Activated CD4-positive, alpha-beta T cell treated with anti-CD3 and anti-CD28 coated beads for 24 hours (primary cell): ENCODE measurements at places on chromosomes 11 and 22.
A peak's percentile ranks its signal among the peaks of the same experiment; 100 is the strongest.

- no peak for DNase-seq
Measured at GRCh38 chr11:132022733-132023478, 652.5 kb downstream of the NTM start.

DNA sequence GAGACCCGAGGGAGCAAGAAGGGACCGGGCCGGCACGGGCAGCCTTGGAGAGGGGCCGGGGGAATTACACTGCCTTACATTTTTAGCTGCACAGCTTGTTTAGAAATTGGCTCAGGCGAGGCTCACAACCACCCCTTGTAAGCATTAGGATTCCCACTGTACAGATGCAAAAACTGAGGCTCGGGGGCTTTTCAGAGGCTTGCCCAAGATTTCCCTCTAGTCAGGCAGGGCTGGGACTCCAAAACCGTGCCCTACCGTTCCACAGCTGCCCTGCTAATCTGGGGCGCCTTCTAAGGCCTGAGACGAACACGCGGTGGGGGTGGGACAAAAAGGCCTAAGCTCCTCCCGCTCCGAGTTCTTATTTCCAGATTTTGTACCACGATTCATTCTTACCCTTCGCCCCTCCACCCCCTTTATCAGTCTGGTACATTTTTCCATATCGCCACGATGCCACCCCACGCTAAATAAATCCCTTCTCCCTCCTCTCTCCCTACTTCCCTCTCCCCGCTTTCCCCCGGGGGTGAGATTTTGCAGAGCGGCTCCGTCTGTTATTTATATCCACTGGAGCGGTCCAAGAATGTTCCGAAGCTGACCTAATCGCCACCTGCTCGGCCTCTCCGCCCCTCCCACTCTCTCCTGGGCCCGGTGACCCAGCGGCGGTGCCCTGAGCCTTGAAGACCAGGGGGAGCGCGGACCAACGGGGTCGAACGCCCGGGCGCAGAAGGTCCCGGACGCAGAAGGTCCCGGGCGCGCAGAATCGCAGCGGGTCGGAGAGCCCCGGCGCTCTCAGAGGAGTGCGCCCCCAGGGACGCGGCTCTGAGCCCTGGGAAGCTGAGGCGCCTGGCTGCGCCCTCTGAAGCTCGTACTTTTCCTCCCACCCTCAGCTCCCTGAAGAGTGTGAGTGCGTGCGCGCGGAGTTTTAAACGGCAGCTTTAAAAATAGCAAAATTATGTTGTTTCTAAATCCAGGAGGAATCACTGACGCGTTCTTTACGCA, 764 bp upstream of the PACSIN3 start:
- DNase-seq, result peak; percentile 47

DNA sequence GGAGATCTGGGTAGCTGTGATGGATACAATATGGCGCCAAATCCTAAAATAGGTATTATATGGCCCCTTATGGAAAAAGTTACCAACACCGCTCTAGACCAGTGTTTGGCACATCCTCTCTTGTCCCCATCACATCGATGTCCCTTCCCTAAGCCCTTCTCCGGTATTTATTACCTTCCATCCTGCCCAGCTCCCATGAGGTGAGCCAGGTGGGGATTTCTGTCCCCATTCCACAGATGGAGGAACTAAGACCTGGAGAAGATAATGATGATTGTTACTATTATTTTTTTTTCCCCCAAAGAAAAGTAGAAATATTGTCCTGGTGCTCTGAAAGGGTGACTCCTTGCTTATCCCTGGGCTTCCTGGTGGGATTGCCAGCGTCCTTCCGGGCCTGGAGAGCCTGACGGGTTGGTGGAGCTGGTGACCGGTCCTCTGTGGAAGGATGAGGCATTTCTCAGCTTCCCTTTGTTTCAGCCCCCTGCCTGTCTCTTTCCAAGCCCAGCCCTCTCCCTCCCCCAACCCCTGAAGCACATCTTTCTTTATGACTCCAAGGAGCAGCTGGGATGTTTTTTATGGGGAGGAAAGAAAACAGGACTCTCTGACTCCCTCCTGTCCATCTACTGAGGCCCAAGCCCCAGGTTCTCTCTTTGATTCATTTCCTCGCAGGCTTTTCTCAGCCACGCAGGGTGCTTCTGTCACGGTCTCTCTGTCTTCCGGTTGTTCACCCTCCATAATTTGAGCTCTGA, 65.4 kb downstream of the TP53I11 start:
- DNase-seq, result no peak

DNA sequence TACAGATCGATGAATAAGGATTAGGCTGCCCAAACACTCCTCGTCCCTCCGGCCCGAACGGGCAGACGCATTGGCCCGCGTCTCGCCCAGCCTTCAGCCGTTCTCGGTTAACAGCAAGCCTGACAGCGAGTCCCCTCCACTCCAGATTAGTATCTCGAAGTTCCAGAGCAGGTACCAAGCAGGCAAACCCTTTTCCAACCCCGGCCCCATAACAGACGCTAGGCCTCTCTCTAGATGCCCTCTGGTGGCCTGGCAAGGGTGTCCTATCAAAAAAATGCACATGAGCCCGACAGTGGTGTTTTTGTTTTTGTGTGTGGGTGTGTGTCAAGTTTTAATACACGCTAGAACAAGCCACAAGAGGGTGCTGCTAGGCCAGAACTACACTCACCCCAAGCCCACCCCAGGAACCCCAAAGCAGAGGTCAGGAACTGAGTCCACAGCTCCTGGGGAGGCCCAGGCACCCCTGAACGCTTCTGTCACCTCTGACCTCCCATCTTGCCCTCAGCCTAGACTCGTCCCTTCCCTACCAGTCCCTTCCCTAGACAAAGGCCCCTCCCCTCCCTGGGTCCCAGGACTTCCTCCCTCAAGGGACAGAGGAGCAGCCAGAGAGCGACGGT, 658 bp upstream of the ARFGAP2 start:
- DNase-seq, result peak; percentile 58

GRCh38 chr11:2668876-2669275, 30.9 kb downstream of the KCNQ1OT1 start:
- DNase-seq, result no peak

- DNase-seq, result no peak
Measured at GRCh38 chr11:44025727-44026126, 22.1 kb upstream of the ACCSL start.

DNA sequence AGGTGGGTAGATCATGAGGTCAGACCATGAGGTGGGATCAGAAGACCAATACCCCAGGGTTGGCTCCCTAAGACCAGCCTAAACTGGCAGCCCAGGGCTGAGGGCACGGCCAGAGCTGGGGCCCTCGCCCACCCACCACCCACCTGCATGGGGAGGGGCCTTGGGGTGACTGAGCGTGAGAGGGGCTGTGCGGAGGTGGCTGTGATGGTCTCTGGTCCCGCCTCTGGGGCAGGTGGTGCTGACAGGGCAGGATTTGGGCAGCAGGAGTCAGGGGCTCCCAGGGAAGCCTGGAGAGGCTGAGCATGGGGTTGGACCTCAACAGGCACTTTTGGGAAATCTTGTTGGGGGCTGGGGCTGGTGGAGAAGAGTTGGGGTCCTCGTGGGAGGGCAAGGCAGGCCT, 39.8 kb upstream of the MUC5AC start:
- DNase-seq, result no peak

- DNase-seq, result no peak
Measured at GRCh38 chr22:44862981-44863860, 110.8 kb downstream of the ARHGAP8 start.

GRCh38 chr11:4491878-4492606, 9.6 kb downstream of the OR52K1 start:
- DNase-seq, result no peak

DNA sequence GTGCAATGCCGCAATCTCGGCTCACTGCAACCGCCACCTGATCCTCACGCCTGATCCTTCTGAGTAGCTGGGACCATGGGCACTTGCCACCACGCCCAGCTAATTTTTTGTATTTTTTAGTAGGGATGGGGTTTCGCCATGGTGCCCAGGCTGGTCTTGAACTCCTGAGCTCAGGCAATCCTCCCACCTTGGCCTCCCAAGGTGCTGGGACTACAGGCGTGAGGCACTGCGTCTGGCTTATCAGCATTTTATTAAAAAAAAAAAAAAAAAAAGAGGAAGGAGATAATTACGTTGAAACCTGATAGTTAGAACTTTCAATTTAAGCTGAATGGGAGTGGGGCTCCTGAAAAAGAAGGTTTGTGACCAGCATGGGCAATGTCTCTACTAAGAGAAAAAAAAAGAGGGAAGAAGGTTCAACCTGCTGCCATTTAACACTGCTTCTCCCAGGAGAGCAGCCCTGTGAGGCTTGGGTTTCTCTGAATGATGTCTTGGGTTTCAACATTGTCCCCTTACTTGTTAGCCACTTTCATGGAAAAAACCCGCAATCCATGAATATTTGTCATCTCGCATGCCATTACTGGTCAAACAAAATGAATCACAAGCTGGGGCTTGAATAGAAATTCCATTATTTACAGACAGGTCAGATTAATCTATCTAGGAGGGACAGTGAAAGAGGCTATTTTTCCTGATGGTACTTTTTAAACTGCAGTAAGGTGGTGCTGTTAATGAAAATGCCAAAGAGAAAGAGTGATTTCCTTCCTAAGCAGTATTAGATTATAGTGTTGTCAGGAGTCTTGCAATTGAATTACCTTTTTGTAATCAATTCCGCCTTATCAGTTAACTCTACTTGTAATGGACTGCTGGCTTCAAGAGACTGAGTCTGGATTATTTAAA, 72.5 kb downstream of the PACS1 start:
- no peak for DNase-seq

GRCh38 chr22:19062943-19063308, 59.3 kb downstream of the DGCR2 start:
- DNase-seq, result no peak

DNA sequence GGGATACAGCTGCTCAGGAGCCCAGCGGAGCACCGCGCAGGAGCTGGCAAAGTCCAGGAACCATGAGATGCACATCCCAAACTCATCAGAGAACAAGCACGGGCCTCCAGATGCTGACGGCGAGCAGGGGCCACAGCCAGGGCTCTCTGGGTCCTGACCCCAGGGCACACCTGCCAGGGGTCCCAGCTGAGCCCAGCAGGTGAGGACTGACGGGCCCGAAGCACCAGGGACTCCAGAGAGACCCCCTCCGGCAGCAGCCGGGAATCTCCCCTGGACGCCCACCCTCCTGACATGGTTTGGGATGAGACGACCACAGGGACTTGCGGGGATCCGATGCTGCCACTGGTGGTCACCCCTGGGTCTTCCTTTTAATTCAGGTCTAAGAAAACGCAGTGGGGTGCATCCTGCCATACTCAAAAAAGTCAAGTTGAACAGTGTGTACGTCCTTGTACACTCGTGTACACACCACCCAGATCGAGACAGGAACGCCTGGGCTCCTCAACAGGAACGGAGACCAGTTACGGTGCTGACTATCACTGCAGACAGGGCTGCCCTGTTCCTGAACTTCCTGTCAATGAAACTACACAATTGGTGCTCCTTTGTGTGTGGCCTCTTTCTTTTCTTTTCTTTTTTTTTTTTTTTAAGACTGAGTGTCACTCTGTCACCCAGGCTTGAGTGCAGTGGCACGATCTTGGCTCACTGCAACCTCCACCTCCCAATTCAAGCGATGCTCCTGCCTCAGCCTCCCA, 21.9 kb downstream of the TTLL8 start:
- DNase-seq, result no peak

DNA sequence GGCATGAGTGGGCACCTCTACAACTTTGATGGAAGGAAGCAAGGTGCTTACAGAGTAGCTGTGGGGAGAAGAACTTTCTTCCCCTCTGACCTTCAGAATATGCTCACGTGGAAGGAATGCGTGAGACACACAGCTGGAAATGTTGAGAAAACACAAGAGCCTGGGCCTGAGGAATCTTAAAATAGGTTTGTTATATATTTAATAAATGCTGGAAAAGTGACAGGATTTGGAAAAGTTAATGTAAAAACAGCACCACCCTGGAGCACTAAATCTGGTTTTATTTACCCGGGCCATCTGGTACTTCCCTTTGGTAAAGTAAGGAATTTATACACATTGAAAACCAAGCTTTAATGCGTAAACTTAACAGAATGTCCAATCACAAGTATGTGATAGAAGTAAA, 14.0 kb upstream of the AMPD3 start:
- no peak for DNase-seq

- DNase-seq, result no peak
Measured at GRCh38 chr11:36008584-36008983, 64.7 kb downstream of the LDLRAD3 start.

DNA sequence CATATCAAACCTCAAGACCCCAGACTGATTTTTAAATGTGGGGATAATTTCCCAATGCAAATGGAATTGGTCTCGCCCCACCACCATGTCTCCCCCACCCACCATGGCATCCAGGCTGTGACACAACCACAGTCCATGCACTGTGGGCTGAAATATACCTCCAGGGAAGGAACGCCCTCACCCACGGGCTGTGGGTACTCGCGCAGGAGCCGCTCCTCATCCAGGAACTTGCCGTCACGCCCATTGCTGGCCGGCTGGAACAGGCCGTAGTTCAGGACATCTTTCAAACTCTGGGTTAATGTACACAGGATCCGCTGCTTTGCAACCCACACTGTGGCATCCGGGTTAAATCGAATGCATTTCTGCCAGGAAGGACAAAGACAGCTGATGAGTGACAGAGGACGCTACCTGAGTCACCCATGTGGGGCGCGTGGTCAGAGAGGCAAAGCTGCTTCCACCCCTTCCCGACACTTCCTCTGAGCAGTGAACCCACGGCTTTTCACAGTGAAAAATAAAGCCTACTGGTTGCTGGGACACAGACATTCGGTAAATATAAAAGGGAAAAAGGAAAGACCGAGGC, 133.6 kb downstream of the SHANK2 start:
- no peak for DNase-seq

- no peak for DNase-seq
Measured at GRCh38 chr11:20535271-20535881, 64.0 kb upstream of the SLC6A5 start.

DNA sequence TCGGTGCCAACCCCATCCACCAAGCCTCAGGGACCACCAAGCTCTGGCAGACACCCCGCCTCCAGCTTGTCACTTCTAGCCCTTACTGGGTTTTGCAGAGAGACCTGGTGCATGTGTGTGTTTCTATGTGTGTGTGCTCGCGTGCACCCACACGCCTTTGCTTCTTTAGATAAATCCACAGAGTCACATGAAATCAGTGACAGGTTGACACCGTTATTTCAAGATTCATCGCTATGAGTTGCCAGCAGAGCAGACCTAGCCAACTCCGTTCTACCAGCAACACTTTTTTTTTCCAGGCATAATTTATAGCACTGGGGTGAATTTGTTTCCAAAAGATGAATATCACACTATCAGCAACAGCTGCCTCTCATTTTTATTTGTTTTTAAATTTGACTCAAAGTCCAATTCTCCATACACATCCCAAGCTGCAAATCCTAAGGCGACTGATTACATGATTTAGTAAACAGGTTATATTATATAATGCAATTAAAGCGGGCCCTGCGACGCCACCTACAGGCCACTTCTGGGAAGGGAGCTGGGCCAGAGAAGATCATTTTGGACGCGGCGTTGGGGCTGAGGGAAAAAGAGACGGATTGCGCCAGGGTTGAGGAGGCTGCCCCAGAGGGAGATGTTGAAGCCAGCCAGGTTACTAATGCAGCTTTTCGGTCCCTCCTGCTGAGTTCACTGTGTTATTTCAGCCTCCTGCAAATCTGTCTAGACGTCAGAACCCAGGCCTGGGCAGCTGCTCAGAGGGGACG, 150.5 kb downstream of the FEZ1 start:
- peak; percentile 38 for DNase-seq

- DNase-seq, result no peak
Measured at GRCh38 chr11:121435551-121436511, 16.3 kb upstream of the SORL1 start.
